Chondrocyte (in vitro differentiated cells): ENCODE measurements at places on chromosomes 7 and 10.
A peak's percentile ranks its signal among the peaks of the same experiment; 100 is the strongest.

- DNase-seq = no peak
These were observed 33.6 kb upstream of the A1CF start for GRCh38 chr10:50919010-50919409.

- DNase-seq = peak; percentile 79
These were observed 417.6 kb downstream of the DNAJB6 start for GRCh38 chr7:157754416-157754790.

- DNase-seq = no peak
These were observed 17.7 kb downstream of the MDFIC start for GRCh38 chr7:114939484-114940097.

- no peak for DNase-seq
These were observed 5.6 kb upstream of the OGDHL start for GRCh38 chr10:49767752-49768151.

DNA sequence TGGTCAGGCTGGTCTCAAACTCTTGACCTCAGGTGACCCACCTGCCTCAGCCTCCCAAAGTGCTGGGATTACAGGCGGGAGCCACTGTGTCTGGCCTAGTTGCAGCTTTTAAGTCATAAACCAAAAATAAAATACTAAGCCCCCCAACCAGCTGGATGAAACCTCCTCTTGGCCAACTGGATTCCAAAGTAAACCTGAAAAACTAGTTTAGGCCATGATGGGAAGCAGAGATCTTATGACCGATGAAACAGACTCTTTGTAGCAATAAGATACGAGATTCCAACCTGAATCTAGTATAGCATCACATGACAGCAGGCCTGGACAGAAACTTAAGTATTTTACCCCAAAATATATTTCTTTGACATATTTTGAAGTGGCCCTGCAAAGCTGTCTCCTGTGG, 9.1 kb upstream of the MCM10 start:
- no peak for DNase-seq
